NCI-H226 (cell line): ENCODE measurements at places on chromosomes 1 and 21.
A peak's percentile ranks its signal among the peaks of the same experiment; 100 is the strongest.

DNA sequence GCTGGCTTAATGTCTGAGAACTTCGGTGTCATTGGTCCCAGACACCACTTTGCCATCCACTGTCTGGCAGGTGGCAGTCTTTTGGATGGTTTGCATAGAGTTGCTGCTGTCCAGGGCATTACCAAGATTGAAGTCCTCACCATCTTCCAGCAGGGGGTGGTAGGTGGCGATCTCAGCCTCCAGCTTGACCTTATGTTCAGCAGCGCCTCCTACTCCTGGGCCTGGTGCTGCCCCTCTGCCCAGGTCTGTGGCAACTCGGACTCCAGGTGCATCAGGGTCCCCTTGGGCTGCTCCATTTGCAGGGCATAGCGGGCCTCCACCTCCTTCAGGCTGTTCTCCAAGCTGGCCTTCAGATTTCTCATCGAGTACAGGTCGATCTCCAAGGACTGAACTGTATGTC lies 573.3 kb upstream of the NCAM2 start:
- no peak for DNase-seq

DNA sequence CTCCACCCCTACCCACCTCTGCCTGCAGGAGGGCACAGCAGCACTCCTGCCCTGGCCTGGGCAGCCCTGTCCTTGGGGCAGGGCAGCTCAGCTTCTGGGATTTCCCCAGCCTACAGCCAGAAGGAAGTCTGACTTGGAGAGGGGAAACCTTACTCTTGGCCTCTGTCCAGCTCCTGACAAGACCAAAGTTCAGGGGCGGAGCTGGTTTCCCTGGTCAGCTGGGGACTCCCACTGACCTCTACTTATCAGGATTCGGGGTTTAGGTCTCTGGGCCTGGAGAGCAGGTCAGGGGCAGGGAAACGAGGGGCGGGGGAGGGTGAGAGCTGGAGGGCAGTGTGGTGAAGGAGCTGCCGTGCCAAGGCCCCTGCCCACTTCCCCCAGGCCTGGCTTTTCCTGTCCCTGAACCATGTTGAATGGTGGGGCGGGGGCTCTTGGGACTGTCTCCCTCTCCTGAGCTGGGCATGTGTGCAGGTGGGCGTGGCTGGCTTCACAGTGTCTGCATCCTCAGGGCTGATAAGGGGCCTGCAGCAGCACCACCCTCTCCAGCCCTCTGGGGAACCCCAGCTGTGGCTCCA lies 16.8 kb upstream of the ETV3 start:
- DNase-seq, result peak; percentile 80

DNA sequence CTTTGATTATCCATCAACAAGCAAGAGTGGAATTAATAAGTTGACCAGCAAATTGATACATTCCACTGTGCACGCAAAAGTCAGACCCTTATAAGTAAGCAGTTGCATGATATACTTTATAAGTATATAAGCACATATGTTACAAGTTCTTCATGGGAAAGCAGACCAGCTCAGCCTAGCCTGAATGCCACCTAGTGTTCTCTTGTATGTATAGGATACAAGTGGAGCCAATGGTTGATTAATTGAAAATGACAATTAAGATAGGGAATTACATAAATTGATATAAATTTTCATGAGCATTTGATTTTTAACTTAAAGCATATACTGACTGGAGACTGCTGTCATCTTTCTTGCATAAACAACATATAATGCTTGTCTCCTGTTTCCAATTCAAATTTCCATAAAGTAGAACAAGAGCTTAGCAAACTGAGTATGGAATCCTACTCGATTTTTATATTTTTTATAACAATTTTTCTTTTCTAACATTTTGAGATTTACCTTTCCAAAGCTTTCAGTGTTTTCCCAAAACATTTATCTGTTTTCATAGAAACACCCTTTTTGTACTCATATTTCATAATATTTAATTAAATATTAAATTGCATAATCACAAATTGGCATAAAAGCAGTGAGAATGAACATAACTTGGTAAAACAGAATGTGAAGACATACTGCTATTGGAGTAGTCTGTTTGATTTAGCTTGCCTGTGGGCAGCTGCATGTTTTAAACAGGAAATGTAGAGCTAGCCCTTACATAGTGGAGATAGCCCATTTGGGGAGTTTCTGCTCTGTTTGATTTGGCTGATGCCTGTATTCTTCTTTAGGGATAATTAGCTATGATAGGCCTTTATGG lies 62.8 kb downstream of the MAGI3 start:
- DNase-seq, result peak; percentile 10

GRCh38 chr1:209633335-209633997 lies 18.8 kb downstream of the LAMB3 start:
- DNase-seq, result no peak

- DNase-seq, result peak; percentile 88
These were observed at the start of gene SRP9 for GRCh38 chr1:225777583-225778336. Gene SRP9 (plus strand): TSS chr1:225777826. CDS start chr1:225777941, 115 bp downstream.

DNA sequence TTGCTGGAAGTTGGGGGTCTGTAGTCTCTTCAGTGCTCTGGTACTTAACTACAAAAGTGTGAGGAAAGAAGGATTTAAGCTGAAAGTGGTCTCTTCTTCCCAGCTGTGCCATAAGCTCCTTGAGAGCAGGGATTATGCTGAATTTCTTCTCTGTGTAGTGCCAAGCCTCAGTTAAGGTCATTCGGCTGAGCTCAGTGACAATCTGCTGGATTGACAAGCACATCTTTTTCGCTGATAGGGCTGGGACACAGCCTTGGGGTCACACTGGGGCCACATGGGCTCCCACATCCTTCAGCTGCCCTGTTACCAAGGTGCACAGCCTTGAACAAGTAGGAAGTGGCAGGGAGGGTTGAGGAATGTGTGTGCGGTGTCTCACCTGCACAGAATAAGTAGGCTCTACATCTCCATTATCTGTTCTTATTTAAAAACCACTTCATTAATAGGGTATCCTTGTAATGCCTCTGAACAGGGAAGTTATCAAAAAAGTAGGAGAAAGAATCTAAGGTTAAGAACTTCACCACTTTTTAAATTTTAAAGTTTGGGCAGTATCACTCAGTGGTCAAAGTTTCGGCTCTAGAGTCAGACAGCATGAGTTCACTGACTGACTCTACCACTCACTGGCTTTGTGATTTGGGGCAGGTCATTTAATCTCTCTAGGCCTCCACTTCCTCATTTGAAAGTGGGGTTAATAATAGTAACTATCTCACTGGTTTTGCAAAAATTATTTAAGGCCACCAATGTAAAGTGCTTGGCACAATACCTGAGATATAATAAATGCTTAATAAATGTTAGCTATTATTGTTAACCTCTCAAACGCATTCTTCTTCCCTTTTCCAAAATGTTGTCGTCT lies 10.3 kb downstream of the ZBTB40 start:
- no peak for DNase-seq

GRCh38 chr1:184419350-184420161 lies 32.7 kb downstream of the C1orf21 start:
- no peak for DNase-seq

DNA sequence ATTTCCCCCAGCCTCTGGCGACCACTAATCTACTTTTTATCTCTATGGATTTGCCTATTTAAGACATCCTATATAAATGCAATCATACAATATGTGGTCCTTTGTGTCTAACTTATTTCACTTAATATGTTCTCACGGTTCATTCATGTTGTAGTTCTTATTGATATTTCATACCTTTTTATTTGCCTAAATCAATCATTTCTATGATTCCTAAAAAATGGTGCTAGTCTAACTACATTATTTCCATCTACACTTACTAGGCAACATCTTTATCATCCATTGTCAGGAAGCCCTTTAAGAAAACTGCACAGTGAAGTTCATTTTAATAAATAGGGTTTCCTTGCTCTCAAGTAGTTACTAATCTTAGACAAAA lies 380 bp upstream of the FBXO28 start:
- no peak for DNase-seq

GRCh38 chr1:90800012-90800717 lies 83.1 kb upstream of the BARHL2 start:
- no peak for DNase-seq

DNA sequence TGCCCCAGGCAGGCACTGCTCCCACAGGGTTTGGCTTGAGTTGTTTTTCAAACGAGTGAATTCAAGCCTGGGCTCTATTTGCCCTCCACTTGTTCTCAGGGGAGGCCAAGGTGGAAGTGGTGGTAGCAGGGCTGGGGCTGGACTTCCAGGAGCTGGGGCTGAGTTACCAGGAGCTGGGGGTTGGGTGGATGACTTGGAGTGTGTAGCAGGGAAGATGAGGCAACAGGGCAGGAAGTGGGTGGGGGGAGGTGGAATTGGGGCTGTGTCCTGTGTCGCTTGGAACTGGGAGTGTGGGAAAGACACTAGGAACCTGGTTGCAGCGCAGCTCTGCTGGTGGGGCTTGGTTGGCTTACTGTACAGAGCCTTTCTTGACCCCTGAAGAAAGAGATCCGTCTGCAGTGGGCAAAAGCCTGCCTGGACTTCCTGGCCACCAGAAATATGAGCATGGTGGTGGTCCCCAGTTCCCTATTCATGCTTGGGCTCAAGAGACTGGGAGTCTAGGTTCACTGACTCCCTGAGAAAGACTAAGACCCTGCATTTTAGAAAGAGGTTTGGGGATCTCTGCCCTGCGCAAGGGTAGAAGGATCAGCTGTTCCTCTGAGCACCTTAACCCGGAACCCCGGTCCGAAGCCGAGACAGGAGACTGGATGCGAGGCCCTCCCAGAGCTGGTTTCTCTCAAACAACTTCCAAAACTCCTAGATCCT lies 3.1 kb downstream of the TFAP2E start:
- DNase-seq, result no peak
